Fibroblast of the aortic adventitia (primary cell): ENCODE measurements at places on chromosomes 2 and 18. TPM values are rescaled to one million over a fixed set of nuclear protein-coding genes. Genes with fewer than 3 reads are reported as not detected.

Gene RUFY4
- not detected in 2 replicates for total RNA-seq

Gene SKOR2
- not detected in 2 replicates for total RNA-seq

Gene PARD3B
- total RNA-seq: 15.9 and 23.6 TPM in 2 replicates

Gene FN1
- total RNA-seq: 3,314 and 7,235 TPM in 2 replicates

Gene SAG
- total RNA-seq: not detected in 2 replicates

DNA sequence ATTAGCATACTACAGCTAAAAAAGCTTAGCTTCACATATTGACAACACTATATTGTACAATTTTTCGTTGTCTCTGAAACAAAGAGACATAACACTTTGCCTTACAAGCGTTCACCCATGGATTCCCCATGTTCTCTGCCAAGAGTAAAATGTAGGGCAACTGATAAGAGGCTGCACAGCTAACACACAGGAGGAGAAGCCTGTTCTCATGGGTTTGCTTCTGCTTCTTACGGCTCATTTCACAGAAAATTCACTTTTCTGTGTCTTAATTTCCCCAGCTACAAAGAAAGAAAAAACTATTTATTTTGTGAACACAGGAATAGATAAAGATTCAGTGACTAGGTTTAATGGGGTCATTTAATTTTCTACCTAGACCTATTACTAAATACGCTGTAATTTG lies 182.8 kb upstream of the DLGAP1 start:
- DNase-seq: no peak

GRCh38 chr18:79438898-79439627 lies 43.3 kb downstream of the NFATC1 start:
- no peak for DNase-seq

GRCh38 chr2:17911491-17912260 lies 33.2 kb downstream of the KCNS3 start:
- no peak for DNase-seq
